ENCODE measurements at places on chromosomes 6 and 20. TPM values are rescaled to one million over a fixed set of nuclear protein-coding genes. Genes with fewer than 3 reads are reported as not detected.

MYLK2 gene
- not detected for total RNA-seq

DNA sequence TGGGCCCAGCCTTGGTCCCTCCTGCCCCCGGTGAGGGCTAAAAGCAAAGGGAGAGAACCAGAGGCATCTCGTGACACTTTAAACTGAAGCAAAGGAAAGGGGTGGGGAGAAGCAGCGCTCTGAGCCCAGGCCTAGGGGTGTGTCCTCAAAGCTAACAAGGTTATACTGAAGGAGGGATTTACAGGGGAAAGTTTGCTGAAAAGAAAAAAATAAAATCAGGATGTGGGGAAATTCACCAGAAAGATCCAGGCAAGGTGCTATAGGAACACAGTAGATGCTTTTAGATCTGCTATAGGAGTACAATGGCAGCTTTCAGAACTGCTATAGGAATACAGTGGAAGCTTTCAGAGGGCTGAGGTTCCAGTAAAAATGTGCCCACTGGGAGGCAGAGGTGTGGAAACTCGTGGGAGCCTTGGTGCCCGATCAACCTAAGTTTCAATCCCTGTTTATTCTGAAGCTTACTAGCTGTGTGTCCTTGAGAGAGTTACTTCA lies at the start of gene COL9A1:
Gene COL9A1, minus strand, starts transcription at position 51 of the 492 bp plus-strand sequence. CDS start 160 bp downstream, outside the sequence.
- H3K36me3 ChIP-seq: no peaks in the 10 kb centered on the region
- H3K27ac ChIP-seq: no peak within 1 kb of the TSS
- DNase-seq: no peak

DNA sequence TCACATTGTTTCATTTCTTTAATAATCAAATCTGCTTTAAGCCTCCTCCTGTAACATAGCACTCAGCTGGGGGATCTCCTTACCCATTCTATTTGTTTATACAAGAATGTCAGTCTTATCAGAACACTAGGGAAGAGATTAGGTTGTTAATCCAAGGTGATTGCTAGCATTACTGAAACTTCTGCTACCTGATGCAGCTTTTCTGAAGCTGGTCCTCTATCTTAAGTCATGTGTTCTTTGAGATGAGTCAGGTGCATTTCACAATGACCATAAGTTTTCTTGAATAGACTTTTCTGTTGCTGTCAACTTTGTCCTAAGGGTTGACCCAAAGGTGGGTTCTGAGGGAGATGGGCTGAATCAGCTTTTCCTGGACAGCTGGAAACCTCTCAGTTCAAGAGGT lies 60.7 kb upstream of the SYNCRIP start:
- DNase-seq: no peak
- H3K4me3 ChIP-seq: no peak overlapping the region
- no peaks in the 10 kb centered on the region for H3K4me1 ChIP-seq
- no peak overlapping the region for H3K27ac ChIP-seq
- no peaks in the 10 kb centered on the region for H3K27me3 ChIP-seq
- H3K36me3 ChIP-seq: no peaks in the 10 kb centered on the region

GRCh38 chr6:139152892-139153271 lies 18.0 kb downstream of the HECA start:
- peaks cover 3% of the 10 kb centered on the region for H3K4me1 ChIP-seq
- DNase-seq: no peak
- H3K4me3 ChIP-seq: no peak overlapping the region
- no peaks in the 10 kb centered on the region for H3K36me3 ChIP-seq
- H3K27me3 ChIP-seq: no peaks in the 10 kb centered on the region

- no peak overlapping the region for H3K27ac ChIP-seq
- no peaks in the 10 kb centered on the region for H3K36me3 ChIP-seq
- H3K4me3 ChIP-seq: no peak overlapping the region
- DNase-seq: no peak
- no peaks in the 10 kb centered on the region for H3K27me3 ChIP-seq
These were observed 48.0 kb downstream of the SYTL3 start for GRCh38 chr6:158697811-158698210.

EYS gene
- total RNA-seq: not detected

DNA sequence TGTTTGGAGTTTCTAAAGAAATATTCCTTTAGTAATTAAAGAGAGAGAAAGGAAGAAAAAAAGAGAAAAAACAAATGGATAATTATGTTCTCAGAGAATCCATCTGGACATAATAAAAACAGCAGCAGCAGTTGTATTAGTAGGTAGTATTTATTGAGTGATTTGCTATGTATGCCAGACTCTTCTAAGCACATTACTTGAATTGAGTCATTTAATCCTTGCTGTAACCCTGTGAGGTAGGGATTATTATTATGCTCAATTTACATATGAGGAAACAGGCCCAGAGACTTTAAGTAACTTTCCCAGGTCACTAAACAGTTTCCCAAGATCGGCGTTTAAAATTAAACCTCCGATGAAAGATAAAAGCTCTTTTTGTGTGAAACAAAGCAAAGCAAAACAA lies 238.8 kb downstream of the TSHZ2 start:
- DNase-seq: no peak
- H3K4me3 ChIP-seq: no peak overlapping the region
- H3K36me3 ChIP-seq: no peaks in the 10 kb centered on the region
- no peak overlapping the region for H3K27ac ChIP-seq
- H3K4me1 ChIP-seq: peaks cover 9% of the 10 kb centered on the region
- no peaks in the 10 kb centered on the region for H3K27me3 ChIP-seq

GRCh38 chr6:118218156-118218555 lies 311.1 kb downstream of the SLC35F1 start:
- DNase-seq: no peak
- no peaks in the 10 kb centered on the region for H3K27me3 ChIP-seq
- H3K27ac ChIP-seq: no peak overlapping the region
- H3K4me1 ChIP-seq: no peaks in the 10 kb centered on the region
- H3K36me3 ChIP-seq: no peaks in the 10 kb centered on the region

DNA sequence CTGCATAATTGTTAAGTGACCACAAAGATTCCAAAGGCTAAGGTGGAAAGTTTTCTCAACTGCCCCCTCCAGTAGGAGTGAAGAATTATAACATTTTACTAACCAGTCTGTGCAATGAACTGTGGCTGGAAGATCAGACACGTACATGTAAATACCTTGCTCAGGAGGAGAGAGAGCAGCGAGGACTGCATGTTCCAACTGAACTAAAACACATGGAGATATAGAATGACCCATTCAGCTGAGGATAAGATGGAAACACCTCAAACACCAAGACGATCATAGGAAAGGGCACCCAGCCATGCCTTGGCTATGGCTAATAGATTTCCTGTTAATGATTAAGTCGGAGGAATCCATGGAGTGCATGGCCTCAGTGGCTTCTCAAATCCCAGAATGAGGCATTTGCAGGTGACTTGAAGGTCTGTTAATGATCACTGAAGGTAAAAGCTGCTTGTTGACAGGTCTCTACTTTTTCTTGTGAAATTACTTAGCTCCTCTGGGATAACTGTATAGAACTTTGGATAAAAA lies 875.6 kb downstream of the TFAP2A start:
- no peaks in the 10 kb centered on the region for H3K36me3 ChIP-seq
- H3K4me1 ChIP-seq: no peaks in the 10 kb centered on the region
- H3K27me3 ChIP-seq: no peaks in the 10 kb centered on the region
- H3K27ac ChIP-seq: no peak overlapping the region
- H3K4me3 ChIP-seq: no peak overlapping the region

- H3K27me3 ChIP-seq: no peaks in the 10 kb centered on the region
- no peak overlapping the region for H3K4me3 ChIP-seq
- no peaks in the 10 kb centered on the region for H3K36me3 ChIP-seq
- no peak overlapping the region for H3K27ac ChIP-seq
- no peak for DNase-seq
These were observed 90.9 kb upstream of the INSM1 start for GRCh38 chr20:20276811-20277530.

DNA sequence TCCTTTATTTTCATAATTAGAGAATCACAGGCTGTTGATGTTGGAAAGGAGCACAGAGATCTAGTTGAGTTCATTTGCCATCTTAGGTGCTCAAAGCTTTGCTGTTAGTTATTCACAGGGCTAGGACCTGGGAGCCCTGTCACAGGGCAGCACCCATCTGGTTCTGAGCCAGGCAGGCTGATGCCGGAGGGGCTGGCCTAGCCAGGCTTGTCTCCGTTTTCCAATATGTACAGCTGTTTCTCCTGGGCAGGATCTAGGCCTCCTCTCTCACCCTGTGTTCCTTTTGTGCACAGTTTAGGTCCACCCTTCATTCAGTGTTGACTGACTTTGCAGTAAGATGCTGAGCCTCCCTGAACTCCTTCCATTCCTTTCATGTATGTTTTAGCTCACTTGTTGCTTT lies 33.4 kb downstream of the LRRC1 start:
- H3K4me3 ChIP-seq: no peak overlapping the region
- H3K27me3 ChIP-seq: no peaks in the 10 kb centered on the region
- no peak overlapping the region for H3K27ac ChIP-seq
- no peaks in the 10 kb centered on the region for H3K36me3 ChIP-seq
- no peak for DNase-seq

- no peak overlapping the region for H3K27ac ChIP-seq
- H3K4me3 ChIP-seq: no peak overlapping the region
- DNase-seq: no peak
- no peaks in the 10 kb centered on the region for H3K27me3 ChIP-seq
These were observed 174.4 kb upstream of the FOXA2 start for GRCh38 chr20:22758815-22759214.

DNA sequence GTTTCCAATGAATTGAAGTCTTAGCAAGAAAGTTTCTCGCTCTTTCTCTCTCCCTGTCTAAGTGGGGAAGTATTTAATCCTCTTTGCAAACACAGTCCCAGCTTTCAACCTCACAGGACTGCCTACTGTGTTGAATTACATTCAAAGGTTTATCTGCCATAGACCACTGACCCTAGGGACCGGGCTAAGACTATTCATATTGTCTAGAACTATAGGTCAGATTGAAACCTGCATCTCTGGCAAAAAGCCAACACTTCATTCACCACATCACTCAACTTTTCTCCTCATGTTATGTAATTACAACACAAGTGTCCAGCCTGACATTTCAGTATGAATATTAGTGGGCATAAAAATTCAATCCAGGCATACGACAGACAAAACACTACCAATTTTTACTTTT lies 314.7 kb upstream of the RSPO3 start:
- no peaks in the 10 kb centered on the region for H3K4me1 ChIP-seq
- no peaks in the 10 kb centered on the region for H3K27me3 ChIP-seq
- H3K27ac ChIP-seq: no peak overlapping the region

DNA sequence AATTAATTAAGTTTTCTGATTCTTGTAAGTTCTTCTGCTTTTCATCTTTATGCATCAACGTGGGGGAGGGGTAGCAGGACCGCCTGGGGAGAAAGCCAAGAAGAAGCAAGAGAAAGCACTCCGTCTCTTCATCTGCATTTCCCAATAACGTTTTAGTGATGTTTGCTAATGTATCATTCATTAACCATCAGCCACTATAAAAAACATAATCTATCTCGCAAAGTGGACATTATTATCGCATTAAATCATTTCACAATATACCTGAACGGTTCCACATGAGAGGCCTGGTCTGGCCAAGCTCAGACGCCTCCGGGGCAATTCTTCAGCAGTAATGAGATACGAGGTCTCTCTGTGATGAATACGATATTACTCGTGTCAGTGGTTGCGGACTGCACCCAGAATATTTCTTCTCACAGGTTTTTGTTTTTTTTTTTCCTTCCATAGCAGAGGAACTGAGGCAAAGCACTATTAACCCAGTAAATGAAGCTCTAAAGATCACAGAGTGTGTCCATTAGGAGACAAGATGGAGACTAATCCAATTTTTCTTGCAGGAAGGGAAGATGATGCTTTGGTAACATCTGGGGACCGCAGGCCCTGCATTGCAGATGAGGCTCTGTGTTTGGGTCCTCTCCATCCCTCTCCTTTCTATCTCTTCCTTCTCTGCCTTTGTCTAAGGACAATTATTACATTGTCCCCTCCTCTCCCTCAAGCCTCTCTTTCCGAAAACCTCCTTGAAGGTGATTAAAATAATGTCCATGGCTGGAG lies 156.1 kb downstream of the SLC35B3 start:
- H3K4me1 ChIP-seq: no peaks in the 10 kb centered on the region
- DNase-seq: no peak
- H3K36me3 ChIP-seq: no peaks in the 10 kb centered on the region
- no peak overlapping the region for H3K4me3 ChIP-seq
- no peaks in the 10 kb centered on the region for H3K27me3 ChIP-seq

DNA sequence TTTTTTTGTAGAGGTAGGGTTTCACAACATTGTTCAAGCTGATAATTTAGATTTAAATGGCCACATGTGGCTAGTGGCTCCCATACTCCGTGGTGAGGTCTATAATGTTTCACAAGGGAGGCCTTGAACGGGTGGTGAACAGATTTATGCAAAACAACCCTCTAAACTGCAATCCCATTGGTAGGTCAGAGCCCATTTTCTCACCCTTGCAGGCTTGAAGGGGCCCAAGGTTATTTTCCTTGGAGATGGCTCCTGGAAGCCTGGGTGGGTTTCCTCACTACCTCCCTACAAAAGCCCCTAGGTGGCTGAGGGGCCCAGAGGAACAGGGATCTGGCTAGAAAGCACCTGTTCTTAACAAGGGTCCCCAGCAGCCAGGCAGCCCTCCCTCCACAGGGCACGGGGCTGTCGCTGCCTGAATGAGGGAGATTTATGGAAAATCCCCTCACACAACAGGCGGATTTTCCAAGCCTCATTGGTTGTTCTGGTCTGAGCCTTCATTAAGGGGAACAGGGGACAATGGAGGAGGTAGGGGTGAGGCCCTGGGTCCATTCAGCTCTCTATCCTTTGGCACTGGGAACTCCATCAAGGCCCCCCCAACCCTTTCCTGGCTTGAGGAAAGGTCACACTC lies 64.6 kb downstream of the VEGFA start:
- peaks cover 16% of the 10 kb centered on the region for H3K4me1 ChIP-seq
- H3K4me3 ChIP-seq: no peak overlapping the region
- no peak overlapping the region for H3K27ac ChIP-seq
- no peaks in the 10 kb centered on the region for H3K36me3 ChIP-seq

DNA sequence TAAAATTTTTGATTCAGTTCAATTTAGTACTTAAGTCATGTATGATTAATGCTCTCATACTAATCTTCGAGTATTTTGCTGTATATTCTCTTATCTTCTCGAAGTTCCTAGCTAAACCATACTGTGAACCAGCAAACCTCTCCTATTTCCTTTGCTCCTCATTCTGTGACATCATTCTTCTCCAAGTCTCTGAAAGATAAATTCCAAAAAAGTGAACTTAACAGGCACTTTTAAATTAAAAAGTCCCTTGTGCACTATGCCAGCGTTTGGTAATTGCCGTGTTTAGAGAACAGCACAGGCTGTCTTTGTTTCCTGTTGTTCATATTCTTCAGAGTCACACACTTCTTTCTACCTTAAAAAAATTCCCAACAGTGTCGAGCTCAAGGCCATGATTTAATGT lies 188.4 kb upstream of the PHACTR1 start:
- peaks cover 13% of the 10 kb centered on the region for H3K4me1 ChIP-seq
- no peaks in the 10 kb centered on the region for H3K27me3 ChIP-seq
- H3K4me3 ChIP-seq: no peak overlapping the region
- no peaks in the 10 kb centered on the region for H3K36me3 ChIP-seq

CAP2 gene
- total RNA-seq: 21.0 TPM

DNA sequence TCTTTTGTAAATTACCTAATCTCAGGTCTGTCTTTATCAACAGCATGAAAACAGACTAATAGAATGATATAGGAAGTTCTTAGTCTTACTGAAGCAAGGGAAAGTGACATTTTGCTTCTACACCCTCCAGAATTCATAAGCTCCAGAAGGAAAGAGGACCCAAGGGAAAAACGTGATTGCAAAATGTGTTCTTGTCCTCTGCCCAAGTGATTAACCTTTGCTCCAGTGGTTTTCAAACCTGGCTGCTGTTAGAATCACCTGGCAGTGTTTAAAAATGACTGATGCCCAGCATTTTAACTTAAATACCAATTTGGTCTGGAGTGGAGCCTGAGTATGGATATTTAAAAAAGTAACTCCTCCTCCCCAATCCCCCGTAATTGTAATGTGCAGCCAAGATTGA lies 191.4 kb downstream of the SLC16A10 start:
- no peak overlapping the region for H3K27ac ChIP-seq
- no peaks in the 10 kb centered on the region for H3K36me3 ChIP-seq
- H3K27me3 ChIP-seq: no peaks in the 10 kb centered on the region
- no peak overlapping the region for H3K4me3 ChIP-seq
- no peak for DNase-seq
